ENCODE measurements at places on chromosomes 7 and 10.
A peak's percentile ranks its signal among the peaks of the same experiment; 100 is the strongest.

GRCh38 chr10:89655722-89656121 is 10.7 kb upstream of the PANK1 start:
- DNase-seq: no peak

GRCh38 chr7:80330434-80330833 is 181.4 kb downstream of the GNAT3 start:
- peak; percentile 17 for DNase-seq

DNA sequence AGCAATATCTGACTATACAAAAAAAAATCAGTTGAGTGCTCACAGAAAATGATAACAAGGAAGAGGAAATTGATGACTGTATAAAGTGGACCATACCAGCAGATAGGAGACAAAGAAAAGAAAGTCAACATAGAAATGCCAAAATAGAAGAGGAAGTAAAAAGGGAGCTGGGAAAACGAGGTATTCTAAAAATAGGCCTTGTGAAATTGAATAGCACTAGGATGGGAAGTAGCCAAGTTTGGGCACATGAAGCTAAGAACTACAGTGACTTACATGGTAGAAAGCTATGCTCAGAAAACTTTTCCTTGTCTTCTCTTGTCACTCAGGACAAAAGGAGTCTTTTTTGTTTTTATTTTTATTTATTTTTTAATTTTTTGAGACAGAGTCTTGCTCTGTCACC is 76.2 kb upstream of the APBB1IP start:
- DNase-seq: no peak

GRCh38 chr7:3264693-3265339 is 36.2 kb upstream of the SDK1 start:
- no peak for DNase-seq

- DNase-seq: peak; percentile 45
Measured at GRCh38 chr10:77163670-77164348, 473.8 kb downstream of the KCNMA1 start.

GRCh38 chr10:10589540-10590303 is 427.9 kb upstream of the CELF2 start:
- no peak for DNase-seq

- no peak for DNase-seq
Measured at GRCh38 chr7:96826089-96826488, 116.4 kb upstream of the SEM1 start.

- DNase-seq: peak; percentile 21
Measured at GRCh38 chr10:60662917-60663614, 115.2 kb upstream of the CDK1 start.

- no peak for DNase-seq
Measured at GRCh38 chr10:51162002-51162401, 87.7 kb downstream of the PRKG1 start.

- DNase-seq: no peak
Measured at GRCh38 chr10:120931423-120931822, 80.3 kb downstream of the WDR11 start.

- no peak for DNase-seq
Measured at GRCh38 chr7:33698692-33699128, 206.6 kb upstream of the BMPER start.

DNA sequence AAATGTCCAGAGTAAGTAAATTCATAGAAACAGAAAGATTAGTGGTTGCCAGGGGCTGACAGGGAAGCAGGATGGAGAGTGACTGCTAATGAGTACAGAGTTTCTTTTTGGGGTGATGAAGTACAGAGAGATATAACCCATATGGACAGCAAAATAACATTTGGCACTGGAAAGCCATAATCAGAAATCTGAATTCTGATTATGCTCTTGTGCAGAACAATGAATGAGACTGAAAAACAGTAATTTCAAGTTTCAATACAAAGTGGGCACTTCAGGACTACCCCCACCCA is 4.5 kb downstream of the RHEB start:
- DNase-seq: no peak

DNA sequence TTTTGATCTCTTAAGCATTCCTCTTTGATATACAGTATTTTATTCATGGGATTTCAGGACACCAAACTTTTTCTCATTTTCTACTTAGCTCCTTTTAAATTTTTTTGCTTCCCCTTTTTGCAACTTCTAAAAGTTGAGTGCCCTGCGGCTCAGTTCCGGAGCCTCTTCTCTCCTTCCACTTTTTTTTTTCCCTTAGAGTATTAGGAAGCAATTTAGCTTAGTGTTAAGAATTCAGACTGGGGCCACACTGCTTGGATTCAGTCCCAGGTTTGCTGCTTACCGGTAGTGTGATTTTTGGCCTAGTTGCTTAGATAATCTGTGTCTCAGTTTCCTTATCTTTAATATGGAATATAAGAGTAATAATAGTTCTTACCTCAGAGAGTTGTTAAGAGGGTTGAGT is 3.4 kb downstream of the STAM start:
- no peak for DNase-seq

DNA sequence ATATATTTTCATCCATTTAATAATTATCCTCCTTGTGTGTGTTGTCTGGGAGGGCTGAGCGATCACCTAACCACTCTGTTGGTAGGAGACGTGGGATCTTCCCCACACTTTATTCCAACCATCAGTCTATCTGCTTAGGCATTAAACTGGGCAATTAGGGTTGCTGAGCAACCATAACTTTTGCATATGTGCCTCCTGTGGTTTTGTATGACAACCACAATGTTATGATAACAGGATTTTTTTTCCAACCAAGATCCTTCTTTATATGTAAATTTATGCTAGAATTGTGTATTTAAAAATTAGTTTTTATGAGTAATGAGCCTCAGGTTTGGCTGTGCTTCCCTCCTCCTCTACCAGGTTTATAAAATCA is 495.0 kb upstream of the MGMT start:
- DNase-seq: no peak

DNA sequence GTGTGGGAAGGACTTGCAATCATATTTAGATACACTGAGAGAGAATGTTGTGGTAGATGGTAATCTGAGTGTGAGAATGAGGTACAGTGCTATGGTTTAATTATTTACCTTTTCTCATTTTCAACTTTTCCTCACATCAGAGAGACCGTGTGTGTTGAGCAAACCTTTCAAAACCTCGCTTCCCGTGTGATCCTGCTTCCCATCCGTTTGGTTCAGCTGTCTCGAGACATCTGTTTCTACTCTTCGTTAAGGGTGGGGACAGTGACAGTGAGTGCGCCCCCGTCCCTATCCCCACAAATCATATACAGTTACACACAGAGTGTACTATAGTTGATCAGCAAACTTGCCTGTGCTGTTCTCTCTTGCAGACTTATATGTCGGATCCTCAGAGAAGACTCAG is 33.0 kb upstream of the NOBOX start:
- DNase-seq: no peak

GRCh38 chr7:15783987-15784693 is 97.7 kb upstream of the MEOX2 start:
- no peak for DNase-seq

- DNase-seq: peak; percentile 39
Measured at GRCh38 chr10:87734987-87735827, 75.5 kb downstream of the PAPSS2 start.

DNA sequence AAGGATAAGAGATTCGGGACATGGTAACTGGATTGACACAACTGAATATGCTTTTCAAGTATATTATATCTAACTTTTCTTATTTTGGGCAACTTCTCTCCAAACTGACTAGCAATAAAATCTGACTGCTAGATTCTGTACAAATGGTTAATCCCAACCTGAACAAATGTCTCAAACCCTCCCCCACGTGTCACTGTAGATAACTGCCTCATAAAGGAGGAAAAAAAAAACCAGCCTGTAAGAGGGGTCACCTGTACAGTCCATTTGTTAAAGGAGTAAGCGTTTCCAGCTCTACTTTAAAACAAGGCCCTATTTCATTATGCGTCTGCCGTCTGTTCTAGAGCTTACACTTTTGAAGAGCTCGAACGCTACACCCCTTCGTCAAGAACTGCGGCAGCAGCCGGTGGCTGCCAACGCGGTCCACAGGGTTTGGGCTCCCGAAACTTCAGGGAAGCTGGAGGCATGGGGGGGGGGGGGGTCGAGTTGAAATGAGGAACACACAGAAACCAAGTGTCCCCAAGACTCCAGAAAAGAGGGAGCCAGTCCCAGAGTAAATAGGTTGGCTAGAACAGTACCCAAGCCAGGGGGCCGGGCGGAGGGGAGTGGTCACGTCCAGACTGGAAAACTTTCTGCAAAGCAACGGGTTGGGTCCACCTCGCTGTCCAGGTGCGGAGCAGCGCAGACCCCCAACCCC is 492 bp downstream of the COG5 start:
- DNase-seq: peak; percentile 36

- no peak for DNase-seq
Measured at GRCh38 chr10:65555192-65555591, 1370.6 kb upstream of the LRRTM3 start.

- no peak for DNase-seq
Measured at GRCh38 chr7:78413568-78413967, 615.0 kb downstream of the PHTF2 start.

DNA sequence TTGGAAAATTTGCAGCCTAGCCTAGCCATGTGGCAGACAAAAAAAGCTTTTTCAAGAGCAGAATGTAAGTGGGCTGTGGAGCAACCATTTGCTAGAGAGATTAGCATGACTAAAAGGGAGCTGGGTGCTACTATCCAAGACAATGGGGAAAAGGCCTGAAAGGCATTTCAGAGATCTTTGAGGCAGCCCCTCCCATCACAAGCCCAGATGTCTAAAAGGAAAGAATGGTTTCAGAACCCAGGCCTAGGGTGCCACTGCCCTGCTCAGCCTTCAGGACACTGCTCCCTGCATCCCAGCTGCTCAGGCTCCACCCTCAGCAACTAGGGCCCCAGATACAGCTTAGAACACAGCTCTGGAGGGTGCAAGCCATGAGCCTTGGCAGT is 24.7 kb downstream of the PNLIPRP3 start:
- no peak for DNase-seq

DNA sequence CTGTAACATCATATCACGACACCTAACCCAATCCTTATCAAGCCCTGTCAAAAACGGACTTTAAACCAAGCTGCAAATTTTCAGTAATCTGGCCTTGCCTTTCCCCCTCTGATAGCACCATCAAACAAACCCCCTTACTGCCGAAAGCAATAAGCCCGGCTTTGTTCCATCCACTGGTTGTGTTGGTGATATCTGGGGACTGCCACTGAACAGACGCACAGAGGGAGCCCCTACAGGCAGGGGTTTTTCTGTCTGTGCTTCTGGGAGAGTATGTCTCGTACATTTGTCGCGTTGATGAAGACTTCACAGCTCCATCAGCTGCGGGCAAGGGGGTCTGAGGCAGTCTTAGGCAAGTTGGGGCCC is 550 bp upstream of the PLAU start:
- DNase-seq: no peak

- no peak for DNase-seq
Measured at GRCh38 chr10:10725196-10725595, 292.5 kb upstream of the CELF2 start.

DNA sequence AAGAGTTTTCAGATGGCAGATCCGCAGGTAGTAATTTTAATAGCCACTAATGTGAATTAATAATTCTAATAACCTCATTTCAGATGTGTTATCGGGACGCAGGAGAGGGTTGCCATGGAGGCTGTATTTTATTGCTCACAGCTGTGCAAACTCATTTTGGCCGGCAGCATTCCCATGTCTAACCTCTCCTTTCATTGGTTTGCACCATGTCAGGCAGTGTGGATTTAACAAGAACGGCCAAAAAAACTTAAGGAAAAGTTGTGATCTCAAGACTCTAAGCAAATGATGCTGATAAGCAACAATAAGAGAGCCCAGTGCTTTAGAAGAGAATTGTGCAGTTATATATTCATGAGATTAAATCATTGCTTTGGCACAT is 88.7 kb upstream of the NRP1 start:
- no peak for DNase-seq

GRCh38 chr10:30386801-30387588 is 37.9 kb upstream of the MTPAP start:
- no peak for DNase-seq

- peak; percentile 80 for DNase-seq
Measured at GRCh38 chr10:119441151-119441821, 101.2 kb downstream of the RGS10 start.

- DNase-seq: no peak
Measured at GRCh38 chr7:36416251-36416650, 26.6 kb downstream of the ANLN start.

GRCh38 chr10:13831711-13832141 is 245.0 kb downstream of the PRPF18 start:
- DNase-seq: no peak

DNA sequence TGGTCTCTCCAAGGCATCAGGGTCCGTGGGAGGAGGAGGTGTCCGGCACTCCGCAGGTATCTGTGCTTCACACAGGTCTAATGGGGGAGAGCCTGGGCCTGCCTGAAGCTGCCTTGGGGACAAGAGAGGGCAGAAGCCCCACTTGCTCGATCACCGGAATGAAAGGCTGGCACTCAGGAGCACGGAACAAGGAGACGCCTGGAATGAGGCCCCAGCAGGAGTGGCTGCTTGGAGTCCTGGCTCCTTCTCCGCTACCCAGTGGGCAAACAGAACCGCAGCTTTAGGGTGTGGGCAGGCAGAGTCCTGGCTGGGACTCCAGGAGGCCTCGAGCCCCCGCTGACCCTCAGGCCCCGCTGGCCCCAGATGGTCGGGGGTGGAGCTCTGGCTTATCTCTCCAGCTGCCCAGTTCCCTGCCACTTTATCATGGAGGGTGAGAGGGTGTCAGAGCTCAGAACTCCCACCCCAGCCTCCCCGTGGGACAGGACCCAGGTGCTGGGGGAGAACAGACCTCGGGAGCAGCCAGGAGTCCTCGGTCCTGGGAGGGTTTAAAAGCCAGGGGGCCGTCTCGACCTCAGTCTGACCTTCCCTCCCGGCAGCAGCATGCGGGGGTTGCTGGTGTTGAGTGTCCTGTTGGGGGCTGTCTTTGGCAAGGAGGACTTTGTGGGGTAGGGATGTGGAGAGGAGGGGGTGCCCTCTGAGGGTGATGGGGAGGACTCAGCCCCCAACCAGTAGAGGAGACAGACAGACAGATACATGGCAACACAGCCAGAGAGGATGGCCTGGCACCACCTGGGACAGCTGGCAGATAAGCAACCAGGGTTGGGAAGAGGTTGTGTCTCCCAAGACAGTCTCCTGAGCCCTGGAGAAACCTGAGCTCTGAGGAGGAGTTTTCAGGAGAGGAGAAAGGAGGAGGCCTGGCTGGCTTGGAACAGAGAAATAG is at the start of gene CPA1:
CPA1 (plus strand) TSS at position 574 of the 940 bp plus-strand sequence; CDS start at position 601, 27 bp downstream.
- no peak for DNase-seq

DNA sequence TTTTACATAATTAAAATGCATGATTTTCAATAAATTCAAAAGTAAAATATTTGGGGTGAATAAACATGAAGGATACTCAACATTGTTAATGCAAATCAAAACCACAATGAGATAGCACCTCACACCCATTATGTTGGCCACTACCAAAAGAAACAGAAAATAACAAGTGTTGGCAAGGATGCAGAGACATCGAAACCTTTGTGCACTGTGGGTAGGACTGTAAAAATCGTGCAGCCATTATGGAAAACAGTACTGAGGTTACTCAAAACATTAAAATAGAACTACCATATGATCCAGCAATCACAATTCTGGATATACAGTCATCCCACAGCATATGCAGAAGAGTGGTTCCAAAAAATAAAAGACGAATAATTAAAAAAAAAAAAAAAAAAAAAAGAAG is 13.1 kb downstream of the EZH2 start:
- no peak for DNase-seq

GRCh38 chr10:66880826-66881225 is 45.0 kb upstream of the LRRTM3 start:
- no peak for DNase-seq

Measured in hepatic stellate cell (primary cell).